ENCODE measurements at places on chromosomes 1 and 21. TPM values are rescaled to one million over a fixed set of nuclear protein-coding genes. Genes with fewer than 3 reads are reported as not detected.

- DNase-seq, result no peak
Observed at GRCh38 chr1:18481921-18482701, 1.4 kb downstream of the KLHDC7A start.

The PTPRU gene
- 23.5 TPM for total RNA-seq

DNA sequence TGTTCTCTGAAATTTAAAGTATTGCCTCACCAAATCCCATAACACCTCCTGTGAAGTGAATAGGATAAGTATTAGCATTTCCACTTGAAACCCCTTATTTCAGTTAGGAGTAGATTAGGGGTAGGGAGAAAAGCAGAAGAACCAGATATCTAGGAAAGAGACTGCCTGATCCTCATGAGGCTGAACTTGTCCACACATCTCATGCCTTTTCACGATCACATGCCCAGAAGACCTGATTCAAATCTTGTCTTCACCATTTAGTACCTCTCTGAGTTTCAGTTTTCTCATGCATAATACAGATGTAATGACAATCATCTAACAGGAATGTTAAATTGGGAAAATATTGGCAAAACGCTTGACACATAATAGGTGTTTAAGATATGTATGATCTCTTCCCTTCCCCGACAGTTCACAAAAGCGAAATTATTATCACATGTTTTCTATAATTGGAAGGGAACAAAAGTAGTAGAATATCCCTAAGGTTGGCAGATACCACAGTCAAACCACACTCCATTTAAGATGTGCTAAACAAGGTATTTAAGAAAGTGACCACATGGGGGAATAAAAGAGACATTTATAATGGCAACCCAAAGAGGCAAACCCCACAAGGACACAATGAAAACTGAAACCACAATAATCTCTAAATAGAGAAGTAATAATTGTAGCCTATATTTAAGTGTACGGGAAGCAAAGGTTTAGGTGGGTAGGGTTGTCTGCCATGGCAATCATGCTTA lies 25.2 kb downstream of the GFI1 start:
- DNase-seq, result no peak

The RGS5 gene
- total RNA-seq, result 246 TPM

DNA sequence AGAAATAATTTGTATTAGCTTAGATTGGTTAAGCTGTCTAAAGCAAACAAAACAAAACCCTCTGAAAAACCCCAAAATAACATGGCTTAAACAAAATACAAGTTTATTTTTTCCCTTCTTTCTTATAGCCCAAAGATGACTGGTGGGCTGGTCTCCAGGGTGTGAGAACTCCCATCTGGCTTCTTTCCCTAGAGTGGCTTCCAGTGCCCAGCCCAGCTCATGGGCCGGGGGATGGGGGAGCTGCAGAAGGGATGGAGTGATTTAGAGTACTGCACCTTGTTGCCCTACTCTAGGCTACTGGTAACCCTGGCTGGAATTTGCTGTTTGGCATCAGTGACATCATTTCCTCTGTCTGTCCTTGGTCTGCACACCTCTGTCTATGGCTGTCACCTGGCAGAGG lies 223.0 kb downstream of the PBX1 start:
- no peak for DNase-seq

DNA sequence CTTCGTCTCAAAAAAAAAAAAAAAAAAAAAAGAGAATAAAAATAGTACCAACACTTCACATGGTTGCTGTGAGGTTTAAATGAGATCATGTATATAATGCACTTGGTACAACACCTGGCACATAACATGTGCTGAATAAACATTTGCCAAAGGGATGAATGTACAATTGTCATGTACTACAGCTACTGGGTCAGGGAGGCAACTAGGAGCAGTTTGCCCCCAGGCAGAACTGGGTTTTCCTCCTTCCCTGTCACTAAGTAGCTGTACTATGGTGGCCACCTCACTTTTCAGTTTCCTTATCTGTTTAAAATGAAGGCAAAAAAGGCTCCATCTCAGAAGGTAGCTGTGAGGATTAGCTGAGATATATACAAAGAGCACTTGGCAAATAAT lies 11.5 kb downstream of the AK2 start:
- DNase-seq, result no peak

GRCh38 chr21:32367158-32367557 lies 25.7 kb downstream of the URB1 start:
- no peak for DNase-seq

The GTF2B gene
- 12.4 TPM for total RNA-seq

DNA sequence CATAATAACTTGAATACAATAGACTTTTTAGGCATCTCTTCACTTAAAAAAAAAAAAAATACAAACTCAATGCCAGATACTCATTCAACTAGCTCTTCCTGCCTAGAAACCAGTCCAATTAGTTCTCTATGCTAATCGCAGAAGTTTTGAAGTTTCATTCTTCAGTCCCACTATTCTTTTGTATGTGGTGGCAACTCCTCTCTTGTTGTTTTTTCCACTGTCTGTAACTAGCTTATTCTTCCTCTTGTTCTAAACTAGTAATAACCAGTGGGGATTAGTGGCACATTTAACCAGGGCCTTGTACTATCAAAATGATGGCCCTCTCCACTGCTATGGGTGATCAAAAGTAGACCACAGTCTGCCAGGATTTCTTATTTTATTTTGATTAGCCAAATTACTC lies 52.5 kb downstream of the SELENOF start:
- no peak for DNase-seq

The RHD gene
- not detected for total RNA-seq

- DNase-seq, result no peak
Observed at GRCh38 chr21:33208534-33208933, 21.2 kb upstream of the IFNAR2 start.

DNA sequence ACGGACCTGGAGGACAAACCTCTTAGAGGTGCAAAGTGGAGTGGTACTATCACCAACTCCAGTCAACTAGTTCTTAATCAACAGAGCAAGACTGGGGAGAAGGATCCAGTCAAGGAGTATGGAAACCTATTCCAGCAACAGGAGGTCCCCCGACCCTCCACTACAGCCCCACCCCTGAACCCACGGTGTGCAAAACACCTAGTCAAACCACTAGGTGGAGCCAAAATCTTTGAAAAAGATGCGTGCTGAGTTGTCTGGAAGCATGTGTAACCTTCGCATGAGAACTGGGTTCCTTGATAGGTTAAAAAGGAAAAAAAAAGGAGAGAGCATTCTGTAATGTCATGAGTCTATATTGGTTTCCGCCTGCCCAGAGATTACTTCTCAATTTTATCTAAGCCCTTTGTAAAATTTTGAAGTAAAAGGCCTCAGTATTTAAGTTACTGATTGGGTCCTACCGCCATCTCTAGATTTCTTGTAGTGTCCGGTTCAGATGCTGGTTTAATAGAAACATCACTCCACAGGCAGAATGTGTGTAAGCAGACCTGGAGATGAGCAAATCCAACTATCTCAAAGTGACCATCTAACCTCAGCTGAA lies 81.9 kb upstream of the HAO2 start:
- no peak for DNase-seq

The C1orf167 gene
- 5.0 TPM for total RNA-seq

DNA sequence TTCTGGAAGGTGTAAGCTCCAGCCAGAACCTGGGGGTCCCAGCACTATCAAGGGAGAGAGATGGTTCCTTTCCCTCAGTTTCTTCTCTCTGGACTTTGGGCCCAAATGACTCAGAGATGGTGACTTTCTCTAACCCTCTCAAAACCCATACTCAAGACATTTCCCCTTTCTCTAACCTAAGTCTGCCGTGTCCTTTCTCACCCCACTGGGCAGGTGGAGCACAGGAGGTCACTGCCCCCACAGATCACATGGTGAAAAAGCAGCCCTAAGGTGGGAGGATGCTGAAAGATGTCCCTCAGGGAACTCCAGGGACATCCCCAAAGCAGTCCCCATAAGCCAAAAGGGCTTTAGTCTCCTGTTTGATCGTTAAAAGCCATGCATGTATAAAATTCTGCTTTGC lies 173.7 kb downstream of the HIVEP3 start:
- DNase-seq, result no peak

- DNase-seq, result no peak
Observed at GRCh38 chr1:107940017-107940577, 24.9 kb downstream of the VAV3 start.

- DNase-seq, result no peak
Observed at GRCh38 chr1:166671627-166672026, 167.6 kb upstream of the POGK start.

DNA sequence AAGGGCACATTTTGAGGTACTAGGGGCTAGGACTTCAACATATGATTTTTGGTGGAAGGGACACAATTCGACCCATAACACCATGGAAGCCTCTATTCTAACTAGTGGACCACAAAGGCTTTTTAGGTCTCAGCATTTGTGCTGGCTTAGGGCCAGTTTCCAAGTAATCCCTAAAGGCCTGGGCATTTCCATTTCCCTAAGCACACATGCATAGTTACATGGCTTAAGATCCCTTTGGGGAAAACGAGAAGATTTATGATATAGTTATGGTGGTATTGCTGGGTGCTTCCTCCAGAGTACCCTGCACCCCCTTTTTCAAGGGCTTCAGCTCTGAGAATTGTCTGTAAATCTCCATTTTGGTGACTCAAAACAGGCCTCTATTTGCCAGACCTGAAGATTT lies 28.2 kb upstream of the TMEM54 start:
- no peak for DNase-seq

- DNase-seq, result no peak
Observed at GRCh38 chr1:197029749-197030148, 37.3 kb downstream of the F13B start.

DNA sequence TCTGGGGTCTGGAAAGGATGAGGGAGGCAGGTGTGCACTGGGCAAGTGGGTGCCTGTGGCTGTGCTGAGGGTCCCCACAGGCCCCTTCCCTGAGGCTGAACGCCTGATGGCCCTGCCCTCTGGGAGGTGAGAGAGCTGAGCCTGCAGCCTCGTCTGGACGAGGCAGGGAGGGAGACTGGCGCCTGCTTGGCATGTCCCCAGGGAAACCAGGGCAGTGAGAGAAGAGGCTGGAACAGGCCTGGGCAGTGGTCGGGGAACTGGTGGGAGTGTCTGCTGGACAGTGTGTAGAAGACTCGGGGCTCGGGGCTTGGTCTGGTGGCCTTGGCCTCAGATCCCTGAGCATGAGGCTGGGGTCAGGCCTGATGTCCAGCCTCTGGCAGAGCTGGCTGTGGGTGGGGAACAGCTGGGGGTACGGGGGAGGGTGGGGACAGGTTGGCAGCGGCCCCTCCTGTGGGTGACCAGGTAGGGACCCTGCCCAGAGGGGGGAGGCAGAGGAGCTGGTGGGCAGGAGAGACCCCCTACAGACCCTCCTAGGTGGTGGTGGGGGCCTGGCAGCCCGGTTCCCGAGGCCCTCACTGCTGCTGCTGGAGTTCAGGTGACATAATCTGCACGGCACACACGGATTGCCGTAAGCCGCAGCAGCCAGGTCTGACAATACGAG lies 30.8 kb upstream of the PLCH2 start:
- DNase-seq, result no peak

- DNase-seq, result no peak
Observed at GRCh38 chr1:190353538-190354101, 124.0 kb downstream of the BRINP3 start.

The SLC35F3 gene
- total RNA-seq, result not detected

- DNase-seq, result no peak
Observed at GRCh38 chr1:188476606-188477005, 1647.9 kb downstream of the PLA2G4A start.

GRCh38 chr1:223189903-223190724 lies 47.1 kb upstream of the TLR5 start:
- no peak for DNase-seq

GRCh38 chr1:87061742-87062156 lies 147.3 kb downstream of the HS2ST1 start:
- no peak for DNase-seq

DNA sequence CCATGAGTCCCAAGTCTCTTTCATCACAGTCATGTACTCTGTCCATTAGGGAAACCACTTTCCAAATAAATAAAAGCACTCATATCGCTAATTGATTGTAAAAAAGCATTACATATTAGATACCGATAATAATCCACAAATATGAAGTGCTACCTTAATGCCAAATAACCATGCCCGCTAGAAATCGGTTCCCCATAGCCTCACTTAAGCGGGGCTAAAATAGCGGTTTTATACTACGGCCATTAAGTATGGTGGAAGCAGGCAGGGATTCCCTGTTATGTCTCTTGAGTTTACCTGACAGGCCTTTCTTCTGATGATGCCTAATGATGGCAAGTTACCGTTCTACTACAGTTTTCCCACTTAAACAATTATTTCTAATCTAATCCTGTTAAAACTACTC lies 3.9 kb downstream of the ELK4 start:
- no peak for DNase-seq

DNA sequence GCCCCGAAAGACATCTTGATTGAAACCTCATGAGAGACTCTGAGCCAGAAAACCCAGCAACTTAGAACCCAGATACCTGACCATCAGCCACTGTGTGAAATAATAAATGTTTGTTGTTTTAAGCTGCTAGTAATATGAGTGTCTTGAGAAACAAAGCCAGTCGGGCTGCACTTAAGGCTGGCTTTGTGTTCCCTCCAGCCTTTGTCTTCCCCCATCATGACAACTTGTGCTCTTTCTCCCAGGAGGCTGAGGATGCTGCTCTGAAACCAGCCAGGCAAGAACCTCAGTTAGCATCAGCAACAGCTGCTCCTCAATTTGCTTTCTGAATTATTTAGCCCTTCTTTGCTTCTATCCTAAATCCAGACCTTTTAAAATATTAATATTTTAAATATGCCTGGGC lies 78.2 kb downstream of the SLC16A1 start:
- no peak for DNase-seq

- DNase-seq, result no peak
Observed at GRCh38 chr1:51284487-51284954, 45.8 kb downstream of the TTC39A start.

GRCh38 chr1:188386666-188387065 lies 1557.9 kb downstream of the PLA2G4A start:
- DNase-seq, result no peak

DNA sequence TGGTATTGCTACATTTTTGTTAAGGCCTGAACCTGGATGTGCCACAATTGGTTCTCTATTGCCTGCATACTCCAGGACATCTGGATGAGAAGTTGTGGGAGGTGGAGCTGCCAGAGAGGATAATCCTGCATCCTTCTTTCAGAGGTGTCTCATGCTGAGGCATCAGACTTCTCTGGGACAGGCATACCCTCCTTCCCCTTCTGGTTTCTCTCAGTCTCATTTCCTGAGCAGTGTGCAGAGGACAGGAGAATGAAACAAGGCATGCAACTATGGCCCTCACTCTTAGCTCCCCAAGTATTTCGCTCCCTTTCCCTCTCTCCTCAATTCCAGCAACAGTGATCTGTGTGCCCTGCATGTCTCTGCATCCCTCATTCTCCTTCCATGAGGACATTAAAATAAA lies 7.6 kb upstream of the RGSL1 start:
- DNase-seq, result no peak

GRCh38 chr1:209756615-209757445 lies 977 bp downstream of the TRAF3IP3 start:
- DNase-seq, result no peak

The NR1I3 gene
- total RNA-seq, result not detected

DNA sequence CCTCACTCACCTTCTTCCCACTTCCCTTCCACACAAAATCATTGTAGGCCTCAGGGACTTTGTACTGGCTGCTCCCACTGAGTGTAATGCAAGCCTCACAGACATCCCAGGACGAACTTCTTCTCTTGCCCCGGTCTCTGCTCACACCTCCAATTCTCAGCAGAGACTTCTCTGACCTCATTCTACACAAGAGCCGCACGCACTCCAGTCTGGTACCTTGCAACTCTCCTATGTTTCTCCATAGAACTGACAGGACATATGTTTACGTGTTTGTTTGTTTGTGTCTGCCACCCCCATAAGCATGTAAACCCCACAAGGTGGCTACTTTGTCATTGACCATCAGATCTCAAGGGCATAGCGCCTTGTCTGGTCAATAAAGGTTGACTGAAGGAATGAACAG lies 350.8 kb downstream of the AJAP1 start:
- DNase-seq, result no peak

GRCh38 chr1:70685300-70686286 lies 274.5 kb downstream of the CTH start:
- no peak for DNase-seq

Data from Right ventricle myocardium inferior (tissue), 1 donor.